ENCODE measurements at places on chromosomes 16 and 17. TPM values are rescaled to one million over a fixed set of nuclear protein-coding genes. Genes with fewer than 3 reads are reported as not detected.
A peak's percentile ranks its signal among the peaks of the same experiment; 100 is the strongest.

- DNase-seq = peak; percentile 82
- H3K4me3 ChIP-seq = peak overlapping the region; percentile 71
- peaks cover 14% of the 10 kb centered on the region for H3K27me3 ChIP-seq
- peaks cover 64% of the 10 kb centered on the region for H3K4me1 ChIP-seq
- no peaks in the 10 kb centered on the region for H3K36me3 ChIP-seq
Observed at GRCh38 chr16:4314532-4315185, 1.2 kb upstream of the GLIS2 start.

DNA sequence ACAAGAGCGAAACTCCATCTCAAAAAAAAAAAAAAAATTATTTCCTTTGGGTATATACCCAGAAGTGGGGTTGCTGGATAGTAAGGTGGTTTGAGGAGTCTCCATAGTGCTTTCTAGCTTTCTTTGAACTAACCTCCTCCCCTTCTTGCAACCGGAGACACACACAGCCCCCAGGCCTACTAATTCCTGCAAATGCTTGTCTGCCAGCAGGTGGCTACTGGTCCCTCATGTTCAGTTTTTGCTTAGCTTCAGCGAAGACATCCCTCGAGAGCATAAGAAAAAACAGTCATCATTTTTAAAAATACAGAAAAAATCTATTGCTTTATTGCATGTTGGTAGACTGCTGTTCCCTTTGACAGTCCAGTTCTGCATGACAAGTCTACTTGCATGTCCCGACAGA, 439.0 kb downstream of the UTP18 start:
- H3K36me3 ChIP-seq = no peaks in the 10 kb centered on the region
- H3K4me3 ChIP-seq = no peak overlapping the region
- H3K27ac ChIP-seq = no peak overlapping the region
- no peaks in the 10 kb centered on the region for H3K4me1 ChIP-seq
- no peaks in the 10 kb centered on the region for H3K27me3 ChIP-seq

DNA sequence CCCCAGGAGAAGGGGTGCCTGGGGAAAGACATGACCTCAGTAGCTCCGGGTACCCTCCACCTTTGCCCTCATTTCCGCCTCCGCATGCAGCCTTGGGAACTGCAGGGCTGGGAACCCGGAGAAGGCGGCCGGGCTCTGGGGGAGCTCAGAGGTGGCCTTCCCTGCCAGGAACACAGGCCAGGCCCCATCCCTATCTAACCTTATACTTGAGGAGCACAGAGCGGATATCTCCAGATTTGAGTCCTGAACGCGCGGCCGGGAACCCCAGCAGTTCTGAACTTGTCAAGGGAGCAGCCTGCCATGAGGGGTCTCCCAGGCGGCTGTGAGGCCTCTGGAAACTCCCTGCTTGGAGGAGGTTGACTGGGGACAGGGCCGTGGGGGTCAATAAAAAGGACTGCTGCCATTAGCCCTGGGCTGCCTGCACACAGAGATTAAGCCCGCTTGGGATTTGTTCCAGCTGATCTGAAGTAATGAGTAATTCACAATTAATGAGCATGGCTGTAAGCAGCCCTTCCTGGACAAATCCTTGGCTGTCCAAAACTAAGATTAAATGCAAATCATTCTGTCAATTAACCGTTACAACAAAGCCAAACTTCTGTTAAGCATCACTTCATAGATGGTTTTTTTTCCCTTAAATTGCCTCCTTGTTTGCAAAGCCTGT, 26.3 kb upstream of the METRNL start:
- DNase-seq = peak; percentile 28
- no peak overlapping the region for H3K4me3 ChIP-seq
- no peaks in the 10 kb centered on the region for H3K36me3 ChIP-seq
- peaks cover 58% of the 10 kb centered on the region for H3K4me1 ChIP-seq
- H3K27ac ChIP-seq = peak overlapping the region; percentile 97
- no peaks in the 10 kb centered on the region for H3K27me3 ChIP-seq

INO80E gene
- total RNA-seq = 17.8 TPM

MYH13 gene
- 5.4 TPM for total RNA-seq
